ENCODE measurements at places on chromosomes 2 and 18.

GRCh38 chr2:179579800-179580199 lies 281.6 kb downstream of the ZNF385B start:
- DNase-seq = no peak

GRCh38 chr18:62877411-62878221 lies 162.3 kb downstream of the PHLPP1 start:
- DNase-seq = no peak

DNA sequence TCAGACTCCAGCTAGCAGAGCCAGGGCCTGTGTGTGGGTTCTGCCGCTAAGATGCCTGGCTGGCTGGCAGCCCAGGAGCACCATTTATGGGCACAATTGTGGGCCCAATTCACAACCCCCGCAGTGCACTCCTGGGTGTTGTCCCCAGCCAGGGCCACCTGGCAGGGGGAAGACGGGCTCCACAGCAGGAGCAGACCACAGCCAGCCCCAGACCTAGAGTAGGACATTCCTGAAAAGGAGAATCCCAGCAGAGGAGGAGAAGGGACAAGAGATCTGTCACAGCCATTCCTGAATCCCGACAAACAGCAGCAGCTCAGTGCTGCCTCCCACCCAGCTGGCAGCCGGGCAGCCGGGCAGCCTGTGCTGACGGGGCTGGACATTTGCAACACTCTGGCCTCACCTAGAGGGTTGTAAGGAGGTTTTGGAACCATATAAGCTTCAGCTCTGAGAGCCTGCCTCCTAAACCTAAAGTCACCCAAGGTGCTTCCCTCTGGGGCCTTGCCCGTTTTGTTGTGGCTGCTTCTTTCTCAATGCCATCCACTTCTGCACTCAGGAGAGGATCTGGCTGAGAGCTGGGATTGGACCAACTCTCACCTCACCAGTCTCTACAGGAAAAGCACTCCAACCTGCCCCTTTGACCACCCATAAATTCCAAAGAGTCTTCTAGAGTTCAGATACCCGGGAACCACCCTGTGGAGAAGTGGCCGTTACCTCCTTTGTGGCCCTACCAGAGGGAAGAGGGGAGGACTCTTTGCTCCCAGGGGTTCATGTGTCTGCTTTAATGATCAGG lies 4.1 kb upstream of the TMEM177 start:
- no peak for DNase-seq

- no peak for DNase-seq
Observed at GRCh38 chr2:106026271-106027190, 167.6 kb downstream of the UXS1 start.

GRCh38 chr18:59846814-59847490 lies 52.8 kb upstream of the PMAIP1 start:
- peak; percentile 83 for DNase-seq

GRCh38 chr2:29278966-29279365 lies 163.8 kb downstream of the CLIP4 start:
- no peak for DNase-seq

GRCh38 chr2:172540421-172540820 lies 15.5 kb upstream of the PDK1 start:
- no peak for DNase-seq

DNA sequence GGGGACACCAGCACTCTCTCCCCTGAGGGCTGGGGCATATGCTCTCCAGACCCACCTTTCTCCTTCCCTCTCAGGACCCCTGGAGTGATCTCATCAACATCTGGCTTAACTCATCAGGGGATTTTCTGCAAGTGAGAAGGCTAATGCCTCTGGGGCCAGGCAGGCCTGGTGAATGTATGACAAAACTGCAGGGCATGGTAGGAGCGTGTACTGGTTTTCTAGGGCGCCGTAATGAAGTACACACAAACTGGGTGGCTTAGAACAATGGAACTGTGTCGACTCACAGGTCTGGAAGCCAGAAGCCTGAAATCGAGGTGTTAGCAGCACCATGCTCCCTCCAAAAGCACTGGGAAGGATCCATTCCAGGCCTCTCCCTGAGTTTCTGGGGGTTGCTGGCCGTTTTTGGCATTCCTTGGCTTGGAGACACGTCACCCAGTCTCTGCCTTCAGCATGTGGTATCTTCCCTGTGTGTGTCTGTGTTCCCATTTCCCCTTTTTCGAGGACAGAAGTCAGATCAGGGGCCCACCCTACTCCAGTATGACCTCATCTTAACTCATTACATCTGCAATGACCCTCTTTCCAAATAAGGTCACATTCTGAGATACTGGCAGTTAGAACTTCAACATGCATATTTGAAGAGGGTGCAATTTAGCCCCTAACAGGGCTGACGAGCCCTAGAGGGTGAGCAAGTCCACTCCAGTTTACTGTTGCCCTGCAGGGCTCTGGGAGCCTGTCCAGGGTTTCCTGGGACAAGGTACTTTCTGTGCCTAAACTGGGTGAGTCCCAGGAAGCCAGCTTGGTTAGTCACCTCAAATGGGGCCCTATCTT lies 45.5 kb upstream of the CAB39 start:
- peak; percentile 95 for DNase-seq

GRCh38 chr2:71547616-71548285 lies 94.4 kb downstream of the DYSF start:
- DNase-seq = no peak

GRCh38 chr18:74957588-74958224 lies 251.2 kb downstream of the PTGR3 start:
- DNase-seq = no peak

DNA sequence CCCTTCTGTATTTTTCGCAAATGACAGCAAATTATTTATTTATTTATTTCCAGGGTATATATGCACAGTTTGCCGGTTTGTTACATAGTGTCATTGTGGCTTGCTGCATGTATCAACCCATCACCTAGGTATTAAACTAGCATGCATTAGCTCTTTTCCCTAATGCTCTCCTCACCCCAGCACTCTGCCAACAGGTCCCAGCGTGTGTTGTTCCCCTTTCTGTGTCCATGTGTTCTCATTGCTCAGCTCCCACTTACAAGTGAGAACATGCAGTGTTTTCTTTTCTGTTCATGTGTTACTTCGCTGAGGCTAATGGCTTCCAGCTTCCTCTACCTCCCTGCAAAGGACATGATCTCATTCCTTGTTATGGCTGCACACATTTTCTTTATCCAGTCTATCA lies 592.3 kb downstream of the TRIB2 start:
- DNase-seq = no peak

DNA sequence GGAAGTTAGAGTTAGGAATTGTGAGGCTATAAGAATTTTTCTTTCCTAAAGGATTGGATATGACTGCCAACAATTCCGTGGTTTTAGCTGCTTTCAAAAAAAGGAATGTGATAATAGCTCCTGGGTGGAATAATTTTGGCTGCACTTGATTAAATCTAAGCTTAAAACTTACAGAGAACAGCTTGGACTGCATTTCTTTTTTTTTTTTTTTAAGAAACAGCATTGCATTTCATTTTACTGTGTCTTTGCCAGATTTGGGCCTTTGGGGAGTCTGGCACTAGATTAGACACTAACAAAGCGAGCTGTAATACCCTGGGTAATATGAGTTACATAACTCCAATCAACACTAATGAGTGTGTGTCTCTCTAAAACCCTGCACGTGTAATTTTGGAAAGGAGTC lies 37.8 kb upstream of the ZNF397 start:
- no peak for DNase-seq

DNA sequence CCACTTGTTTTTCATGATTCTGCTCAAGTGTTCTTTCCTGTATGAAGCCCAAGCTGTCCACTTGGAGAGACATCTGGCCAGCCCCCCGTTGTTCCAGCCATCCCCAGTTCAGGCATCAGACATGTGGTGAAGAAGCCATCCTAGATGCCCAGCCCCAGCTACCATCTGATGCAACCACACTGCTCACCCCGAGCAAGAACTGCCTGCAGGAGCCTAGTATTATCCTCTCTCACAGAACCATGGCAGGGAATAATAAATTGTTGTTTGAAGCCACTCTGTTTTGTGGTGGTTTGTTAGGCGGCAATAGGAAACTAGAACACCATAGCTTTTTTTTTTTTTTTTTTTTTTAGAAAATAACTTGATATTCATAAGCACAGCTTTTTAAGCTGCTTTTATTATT lies 19.5 kb upstream of the DARS1 start:
- DNase-seq = no peak

- DNase-seq = no peak
Observed at GRCh38 chr2:181289698-181290097, 167.5 kb upstream of the ITGA4 start.

- no peak for DNase-seq
Observed at GRCh38 chr2:180494286-180494685, 486.1 kb upstream of the UBE2E3 start.

DNA sequence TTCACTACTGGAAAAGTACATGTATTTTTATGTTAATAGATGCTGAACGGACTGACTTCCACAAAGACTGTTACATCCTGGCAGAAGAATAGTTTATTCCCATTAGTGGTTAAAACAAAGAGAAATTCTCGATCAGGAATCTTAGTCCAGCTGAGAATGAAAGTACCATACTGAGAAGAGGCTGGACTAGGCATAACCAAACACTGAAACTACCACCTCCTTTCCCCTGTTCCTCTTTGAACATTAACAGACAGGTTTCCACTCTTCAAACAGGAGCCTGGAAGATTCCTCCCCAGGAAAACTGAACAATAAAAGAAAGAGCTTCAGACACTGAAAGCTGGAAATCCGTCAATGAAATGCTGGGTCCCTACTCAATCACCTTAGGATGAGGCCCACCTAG lies 25.8 kb downstream of the LDAH start:
- DNase-seq = no peak

- DNase-seq = no peak
Observed at GRCh38 chr2:24586955-24587354, 95.9 kb downstream of the NCOA1 start.

- DNase-seq = no peak
Observed at GRCh38 chr2:226756131-226756530, 43.5 kb downstream of the IRS1 start.

DNA sequence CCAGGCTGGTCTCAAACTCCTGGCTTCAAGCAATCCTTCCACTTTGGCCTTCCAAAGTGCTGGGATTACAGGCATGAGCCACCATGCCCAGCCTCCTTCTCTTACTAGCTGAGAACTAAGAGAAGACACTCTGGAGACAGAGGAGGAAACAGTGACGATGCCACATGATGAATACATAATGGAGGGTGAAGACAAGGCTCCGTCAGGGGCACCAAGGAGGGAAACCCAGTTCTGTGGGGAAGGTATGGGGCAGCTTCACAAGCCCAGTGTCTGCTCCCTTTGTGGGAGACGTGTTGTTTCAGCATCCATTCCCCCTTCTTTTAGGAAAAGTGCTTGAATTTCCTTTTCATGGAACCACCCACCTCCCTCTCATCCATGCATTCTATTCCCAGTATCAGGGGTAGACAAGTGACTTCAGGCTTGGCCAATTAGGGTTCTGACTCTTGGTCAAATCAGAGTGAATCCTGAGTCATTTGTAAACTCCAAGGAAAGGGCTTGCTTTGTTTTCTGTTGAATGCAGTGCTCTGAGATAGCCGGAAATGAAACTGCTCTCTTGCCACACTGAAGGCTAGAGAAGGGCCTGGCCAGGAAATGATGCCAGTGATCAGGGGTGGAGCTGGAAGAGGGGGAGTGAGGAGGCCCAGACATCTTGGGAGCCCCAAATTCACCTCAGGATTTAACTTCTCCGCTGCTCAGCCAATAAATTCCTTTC lies 23.7 kb downstream of the TMEM127 start:
- DNase-seq = peak; percentile 96

DNA sequence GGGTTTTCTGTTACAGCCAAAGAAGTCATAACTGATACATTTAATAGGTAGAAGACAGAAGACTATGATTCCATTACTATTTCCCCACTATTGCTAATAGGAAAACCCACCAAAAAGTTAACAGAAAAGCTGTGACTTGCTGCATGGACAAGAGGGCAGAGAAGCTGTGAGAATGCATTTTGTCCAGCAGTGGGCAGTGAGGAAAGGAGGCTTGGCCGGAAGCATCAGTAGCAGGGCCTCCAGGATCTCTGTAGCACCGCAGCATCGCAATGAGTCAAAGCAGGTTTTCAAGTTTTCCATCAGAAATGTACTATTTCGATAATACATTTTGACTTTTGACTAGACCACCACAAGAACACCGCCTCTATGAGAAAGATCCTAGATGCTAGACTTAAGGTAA lies 24.9 kb downstream of the MYO5B start:
- DNase-seq = no peak

GRCh38 chr2:59888015-59888414 lies 665.4 kb downstream of the BCL11A start:
- no peak for DNase-seq

DNA sequence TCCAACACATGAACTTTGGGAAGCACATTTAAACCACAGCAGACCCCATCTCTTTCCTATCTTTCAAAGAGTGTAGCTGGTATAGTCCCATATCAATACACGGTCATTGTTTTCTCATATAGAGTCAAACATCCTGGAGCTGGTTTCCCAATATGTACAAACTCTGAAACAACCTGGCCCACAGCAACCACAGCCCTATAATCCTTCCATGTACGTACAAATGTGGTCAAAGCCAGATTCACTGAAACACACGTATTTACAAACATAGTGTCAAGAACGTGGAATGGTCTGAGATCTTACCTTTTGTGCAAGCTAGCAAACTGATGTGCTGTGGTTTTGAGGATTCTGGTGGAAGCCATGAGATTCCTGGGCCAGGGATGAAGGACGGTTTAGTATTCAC lies 97.3 kb downstream of the HS1BP3 start:
- DNase-seq = no peak

DNA sequence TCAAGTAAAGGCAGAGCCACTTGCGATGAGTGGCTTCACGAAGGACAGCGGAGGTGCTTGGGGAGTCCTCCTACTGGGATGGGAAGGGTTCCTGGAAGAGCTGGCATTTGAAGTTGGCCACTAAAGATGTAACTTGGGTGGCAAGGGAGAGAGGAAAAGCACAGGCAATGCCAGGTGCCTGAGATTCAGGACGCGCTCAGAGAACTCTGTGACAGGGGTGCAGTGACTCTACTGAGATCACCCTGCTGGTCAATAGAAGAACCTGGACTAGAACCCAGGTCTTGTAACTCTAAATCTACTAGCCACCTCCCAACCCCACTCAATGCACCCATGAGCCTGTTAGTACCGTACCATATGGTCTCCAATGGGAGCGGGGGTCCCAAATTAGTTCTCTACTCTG lies 5.4 kb upstream of the GRHL1 start:
- no peak for DNase-seq

- no peak for DNase-seq
Observed at GRCh38 chr2:1647417-1648240, 96.7 kb downstream of the PXDN start.

- DNase-seq = no peak
Observed at GRCh38 chr2:133434959-133435668, 133.1 kb downstream of the NCKAP5 start.

Measured in inflammatory macrophage treated with lipopolysaccharide for 4 hours (primary cell).